ENCODE measurements at places on chromosomes 5 and 9. TPM values are rescaled to one million over a fixed set of nuclear protein-coding genes. Genes with fewer than 3 reads are reported as not detected.

The SPAG8 gene
- 0.58 TPM for total RNA-seq

The EQTN gene
- total RNA-seq, result 0.27 TPM

The ADAMTSL1 gene
- total RNA-seq, result 3.7 TPM

The RLN2 gene
- total RNA-seq, result 0.92 TPM

The TMEM232 gene
- 0.32 TPM for total RNA-seq

The CCDC187 gene
- 0.03 TPM for total RNA-seq

The FGF10 gene
- not detected for total RNA-seq

The NMUR2 gene
- total RNA-seq, result not detected

The TBC1D2 gene
- total RNA-seq, result 85.0 TPM

The NRG2 gene
- 0.42 TPM for total RNA-seq

The PRUNE2 gene
- total RNA-seq, result 2.2 TPM

The PRLR gene
- total RNA-seq, result 0.07 TPM

- DNase-seq, result no peak
Observed at GRCh38 chr9:16352791-16353401, 517.6 kb downstream of the BNC2 start.

DNA sequence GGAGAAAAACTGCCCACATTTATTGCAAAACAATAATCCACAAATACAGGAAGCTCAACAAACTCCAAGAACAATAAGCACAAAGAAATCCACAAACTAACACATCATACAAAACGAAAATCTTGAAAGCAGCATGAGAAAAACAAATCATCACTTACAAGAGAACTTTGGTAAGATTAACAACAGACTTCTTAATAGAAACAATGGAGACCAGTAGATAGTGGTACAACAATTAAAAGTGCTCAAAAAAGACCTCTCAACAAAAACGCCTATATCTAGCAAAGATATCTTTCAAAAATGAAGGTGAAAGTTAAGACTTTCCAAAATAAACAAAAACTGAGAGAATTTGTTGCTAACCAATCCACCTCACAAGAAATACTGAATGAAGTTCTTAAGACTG, 38.4 kb downstream of the CDKL3 start:
- no peak for DNase-seq

GRCh38 chr5:168798065-168799023, 219.2 kb upstream of the PANK3 start:
- no peak for DNase-seq

GRCh38 chr9:137078701-137079400, 1.5 kb downstream of the UAP1L1 start:
- DNase-seq, result no peak

GRCh38 chr9:89744730-89745129, 139.9 kb downstream of the GADD45G start:
- peak; percentile 76 for DNase-seq

DNA sequence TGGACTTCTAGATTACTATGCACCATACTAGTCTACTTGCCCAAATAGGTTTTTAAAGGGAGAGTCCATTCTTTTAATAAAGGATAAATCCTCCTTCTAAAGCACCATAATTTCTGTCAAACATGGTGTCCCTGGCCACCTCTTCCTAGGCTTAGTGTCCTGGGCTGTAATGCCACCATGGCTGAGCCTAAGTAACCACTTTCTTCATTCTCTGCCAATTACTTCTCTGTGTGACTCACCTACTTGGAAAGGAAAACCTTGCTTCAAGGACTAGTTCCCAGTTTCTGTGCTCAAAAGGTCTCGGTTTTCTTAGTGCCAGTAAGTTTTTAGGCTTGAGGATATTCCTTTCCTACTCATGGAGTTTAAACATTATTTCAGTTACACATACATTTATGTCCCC, 273.4 kb downstream of the DENND1A start:
- DNase-seq, result peak; percentile 12

DNA sequence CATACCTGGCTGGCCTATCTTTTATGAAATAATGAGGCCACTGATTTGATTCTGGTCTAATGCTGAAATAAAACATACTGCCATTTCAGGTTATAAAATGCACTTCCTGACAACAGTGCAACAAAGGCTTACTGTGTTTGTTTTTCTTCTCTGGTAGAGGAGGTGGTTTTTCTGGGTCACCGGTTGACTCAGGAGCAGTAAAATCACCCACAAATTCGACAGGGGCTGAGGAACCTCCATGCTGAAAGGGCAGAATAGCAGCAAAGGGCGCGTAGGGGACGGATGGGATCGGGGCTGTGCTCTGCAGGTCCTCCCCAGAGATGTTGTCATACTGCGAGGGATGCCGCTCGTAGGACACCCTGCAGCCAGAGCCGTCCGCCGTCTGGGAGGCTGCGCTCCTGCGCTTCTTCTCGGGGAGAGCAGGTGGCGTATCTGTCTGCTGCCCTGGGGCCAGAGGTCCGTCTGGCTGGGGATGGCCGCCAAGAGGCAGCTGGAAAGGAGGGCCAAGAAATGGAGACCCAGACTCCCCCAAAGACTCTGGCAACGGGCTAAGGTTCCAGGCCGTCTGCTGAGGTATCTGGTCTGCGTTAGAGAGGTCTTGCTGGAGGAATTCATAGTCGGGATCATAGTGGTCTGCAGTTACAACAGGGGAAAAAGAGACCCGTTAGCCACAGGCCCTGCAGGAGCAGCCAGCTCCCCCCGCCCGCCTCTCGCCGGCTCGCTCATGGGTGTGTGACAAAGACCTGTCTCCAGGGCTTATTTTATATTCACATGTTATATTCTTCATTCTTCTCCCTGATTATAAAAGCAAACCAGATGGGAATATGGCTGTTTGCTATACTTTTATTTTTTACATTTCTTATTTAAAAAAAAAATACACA, 80.7 kb downstream of the PRRT1B start:
- no peak for DNase-seq

GRCh38 chr5:34844106-34844505, 5.1 kb downstream of the TTC23L start:
- no peak for DNase-seq

- no peak for DNase-seq
Observed at GRCh38 chr5:154200221-154200620, 9.7 kb downstream of the GALNT10 start.

DNA sequence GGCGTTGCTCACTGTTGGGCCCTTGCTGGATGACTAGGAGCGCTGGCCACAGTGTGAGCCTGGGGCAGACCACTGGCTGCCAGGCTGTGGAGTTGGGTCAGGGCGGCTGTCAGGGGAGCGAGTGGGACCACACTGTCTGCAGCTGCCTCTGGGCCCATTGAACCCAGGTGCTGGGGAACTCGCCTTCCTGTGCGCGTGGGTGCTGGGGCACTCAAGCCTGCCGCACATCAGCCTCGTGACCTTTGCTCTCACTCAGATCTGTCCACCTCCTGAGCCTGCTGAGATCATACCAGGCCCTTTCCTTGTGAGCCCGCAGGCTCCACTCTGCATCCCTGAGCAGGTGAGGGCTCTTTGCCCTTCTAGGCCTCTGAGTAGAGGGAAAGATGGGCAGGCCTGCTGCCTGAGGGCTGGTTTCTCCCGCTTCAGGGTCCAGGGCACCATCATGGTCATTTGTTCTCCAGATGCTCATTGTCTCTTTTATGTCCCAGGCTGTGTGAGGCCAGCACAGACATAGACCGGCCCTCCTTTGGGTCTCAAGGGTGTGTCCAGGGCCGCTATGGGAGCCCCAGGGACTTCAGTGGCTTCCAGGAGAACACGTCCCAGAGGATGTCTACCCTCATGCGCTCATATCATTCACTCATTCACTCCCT, 26.5 kb downstream of the WNK2 start:
- DNase-seq, result no peak

- DNase-seq, result no peak
Observed at GRCh38 chr5:15790446-15791018, 290.6 kb downstream of the FBXL7 start.

DNA sequence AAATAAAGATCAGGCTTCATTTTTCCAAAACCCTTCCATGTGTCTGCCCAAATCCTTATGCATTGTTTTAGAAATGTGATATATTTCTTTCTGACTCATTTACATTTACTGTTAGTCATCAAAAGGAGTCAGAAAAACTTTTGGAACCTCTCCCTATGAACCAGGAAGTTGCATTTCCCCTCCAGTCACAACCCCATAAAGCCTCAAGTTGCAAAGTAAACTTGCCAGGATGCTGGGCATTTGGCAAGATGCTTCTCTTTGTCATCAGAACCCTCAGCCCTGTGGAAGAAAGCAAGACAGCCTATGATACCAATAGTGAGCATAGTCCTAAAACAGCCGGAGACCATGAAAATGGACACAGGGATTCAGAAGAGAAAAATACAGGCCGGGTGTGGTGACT, 84.2 kb downstream of the MUSK start:
- DNase-seq, result peak; percentile 95

DNA sequence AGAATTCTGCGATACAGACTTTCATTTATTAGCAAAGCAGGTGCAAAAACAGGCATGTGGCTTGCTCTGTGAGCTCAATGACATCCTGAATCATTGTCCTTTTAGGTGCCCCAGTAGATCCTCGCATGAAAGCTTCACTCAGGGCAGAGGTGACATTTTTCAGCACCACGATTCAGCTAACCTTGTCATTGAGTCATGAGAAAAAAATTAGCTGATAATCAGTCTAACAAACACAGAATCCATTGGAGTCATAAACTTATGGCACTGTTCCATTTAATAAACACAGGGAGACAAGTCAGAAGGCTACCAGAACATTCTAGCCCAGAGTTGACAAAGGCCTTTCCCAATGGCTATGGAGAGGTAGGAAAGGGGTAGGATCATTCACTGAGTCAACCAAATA, 104.8 kb upstream of the RAD23B start:
- no peak for DNase-seq

- DNase-seq, result no peak
Observed at GRCh38 chr5:159441441-159441840, 111.2 kb upstream of the IL12B start.

DNA sequence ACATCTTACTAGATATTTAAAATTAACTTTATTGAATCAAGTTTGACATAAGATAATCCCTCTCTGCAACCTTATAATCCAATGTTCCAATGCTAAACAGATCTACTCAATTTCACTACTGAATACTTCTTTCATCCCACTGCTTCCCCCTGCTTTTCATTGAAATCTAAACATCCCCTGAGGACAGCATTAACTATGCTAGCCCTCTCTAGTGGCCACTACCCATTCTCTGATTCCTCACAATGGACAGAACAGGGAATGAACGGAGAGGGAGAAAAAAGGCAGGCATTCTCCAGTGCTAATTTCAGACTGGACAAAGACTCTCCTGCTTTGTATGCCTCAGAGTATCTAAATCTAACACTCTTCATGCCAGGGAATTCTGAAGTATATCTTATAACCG, 54.3 kb upstream of the RGS7BP start:
- no peak for DNase-seq

- no peak for DNase-seq
Observed at GRCh38 chr5:176899946-176900779, 1.0 kb upstream of the HK3 start.

- DNase-seq, result no peak
Observed at GRCh38 chr5:6432206-6432605, 16.5 kb upstream of the UBE2QL1 start.

GRCh38 chr5:10034001-10034400, 215.7 kb downstream of the ATPSCKMT start:
- DNase-seq, result no peak

DNA sequence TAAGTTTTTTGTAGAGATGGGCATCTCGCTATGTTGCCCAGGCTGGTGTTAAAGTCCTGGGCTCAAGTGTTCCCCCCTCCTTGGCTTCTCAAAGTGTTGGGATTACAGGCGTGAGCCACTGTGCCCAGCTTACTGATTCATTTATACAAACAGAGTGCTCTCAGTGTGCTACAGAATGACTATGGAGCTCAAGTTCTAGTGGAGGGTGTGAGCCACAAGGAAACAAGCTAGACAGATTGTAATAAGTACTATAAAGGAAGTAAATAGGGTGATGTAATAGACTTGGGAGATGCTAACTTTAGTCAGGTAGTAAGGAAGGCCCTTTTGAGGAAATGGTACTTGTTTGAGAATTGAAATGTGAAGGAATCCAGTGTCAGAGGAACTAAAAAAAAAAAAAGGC, 1.7 kb upstream of the TMEM267 start:
- no peak for DNase-seq

- DNase-seq, result no peak
Observed at GRCh38 chr9:130298662-130299279, 33.2 kb downstream of the HMCN2 start.

DNA sequence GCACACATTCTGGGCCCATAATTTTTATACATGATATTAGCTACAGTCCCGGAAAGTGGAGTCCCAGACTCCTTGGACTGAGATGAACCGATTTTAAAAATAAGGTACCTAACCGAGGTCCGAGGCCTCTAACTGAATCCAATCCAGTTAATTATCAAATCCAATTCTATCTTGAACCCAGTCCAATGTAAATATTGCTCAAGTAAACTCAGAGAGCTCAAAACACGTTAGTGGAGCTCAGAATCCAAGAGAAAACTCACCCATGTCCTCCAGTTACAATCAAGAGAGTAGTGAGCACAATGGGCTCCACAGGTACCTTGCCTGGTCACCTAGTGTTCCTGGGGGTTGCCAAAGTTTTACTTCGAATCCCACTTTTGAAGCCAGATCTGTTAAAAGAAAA, 37.9 kb upstream of the DIRAS2 start:
- no peak for DNase-seq

DNA sequence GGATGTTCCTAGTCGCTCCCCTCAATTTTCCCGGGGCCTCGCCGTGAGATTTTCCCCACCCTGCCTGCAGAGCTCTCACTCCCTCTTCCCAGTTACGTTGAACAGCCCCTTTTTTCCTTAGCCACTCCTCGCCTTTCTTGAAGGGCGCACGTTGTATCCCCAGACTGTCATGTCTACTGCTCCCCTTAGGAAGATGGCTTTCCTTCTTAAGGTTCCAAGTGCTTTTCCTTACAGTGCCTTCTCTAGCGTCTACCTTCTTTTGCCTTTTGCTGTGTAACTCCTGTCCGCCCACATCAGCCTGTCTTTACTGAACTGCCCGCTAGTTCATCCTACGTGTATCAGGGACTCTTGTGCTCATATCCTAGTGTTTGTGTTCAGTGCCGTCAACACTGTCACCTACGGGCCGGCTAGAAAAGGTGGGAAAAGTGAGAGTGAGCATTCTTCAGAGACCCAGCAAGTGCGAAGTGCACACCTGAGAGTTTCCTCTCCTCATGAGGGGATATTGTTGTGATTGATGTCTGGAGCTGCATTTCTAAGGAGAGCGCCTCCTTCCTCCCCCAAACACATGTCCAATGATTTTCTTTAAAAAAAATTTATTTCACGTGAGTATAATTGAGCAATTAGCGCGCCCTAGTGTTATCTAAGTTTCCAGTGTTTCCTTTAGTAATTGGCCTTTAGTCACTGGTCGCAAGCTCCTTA, 764 bp downstream of the CAMLG start:
- DNase-seq, result peak; percentile 61

DNA sequence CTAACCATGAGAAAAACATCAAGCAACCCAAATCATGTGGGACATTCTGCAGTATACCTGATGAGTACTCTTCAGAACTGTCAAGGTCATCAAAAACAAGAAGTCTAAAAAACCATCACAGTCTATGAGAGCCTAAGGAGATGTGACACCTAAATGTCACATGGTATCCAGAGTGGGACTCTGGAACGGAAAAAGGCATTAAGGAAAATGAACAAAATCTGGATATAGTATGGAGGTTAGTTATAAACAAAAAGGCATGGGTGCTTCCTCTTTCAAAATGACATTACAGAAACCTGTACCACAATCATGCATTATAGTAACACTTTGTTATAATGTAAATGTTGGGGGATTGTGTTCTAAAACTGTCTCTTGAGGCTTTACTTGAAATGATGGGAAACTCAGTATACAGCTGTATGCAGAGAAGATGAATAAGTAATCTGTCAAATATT, 47.4 kb downstream of the PRKACG start:
- no peak for DNase-seq

- no peak for DNase-seq
Observed at GRCh38 chr9:22160221-22160620, 151.1 kb upstream of the CDKN2B start.

GRCh38 chr5:54743997-54744788, 226.6 kb downstream of the SNX18 start:
- DNase-seq, result peak; percentile 92

All from foreskin keratinocyte (primary cell).